Lung microvascular endothelial cell (primary cell): ENCODE measurements at places on chromosomes 6 and 20. TPM values are rescaled to one million over a fixed set of nuclear protein-coding genes. Genes with fewer than 3 reads are reported as not detected.

DNA sequence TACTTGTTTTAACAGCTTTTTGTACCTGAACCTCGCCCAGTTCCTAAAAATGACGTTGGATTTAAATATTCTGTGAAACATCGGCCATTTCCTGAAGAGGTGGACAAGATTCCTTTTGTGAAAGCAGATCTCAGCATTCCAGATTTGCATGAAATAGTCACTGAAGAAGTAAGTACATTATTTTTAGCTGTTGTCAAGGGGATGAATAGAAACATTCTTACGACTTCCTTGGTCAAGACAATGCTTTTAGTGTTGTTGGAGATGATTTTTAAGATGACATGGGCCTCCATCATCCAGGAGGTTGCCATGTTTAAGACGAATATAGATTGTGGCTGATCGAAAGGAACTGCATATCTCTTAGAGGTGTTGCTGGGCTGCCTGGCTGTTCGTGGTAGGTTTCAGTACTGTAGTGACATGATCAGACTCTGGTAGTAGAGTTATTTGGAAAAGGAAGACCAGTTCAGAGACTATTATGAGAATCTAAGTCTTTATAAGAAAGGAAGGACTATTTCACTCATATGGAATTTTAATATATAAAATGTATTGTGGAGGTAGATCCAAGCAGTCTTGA lies 29.9 kb upstream of the ADIG start:
- DNase-seq, result no peak

DNA sequence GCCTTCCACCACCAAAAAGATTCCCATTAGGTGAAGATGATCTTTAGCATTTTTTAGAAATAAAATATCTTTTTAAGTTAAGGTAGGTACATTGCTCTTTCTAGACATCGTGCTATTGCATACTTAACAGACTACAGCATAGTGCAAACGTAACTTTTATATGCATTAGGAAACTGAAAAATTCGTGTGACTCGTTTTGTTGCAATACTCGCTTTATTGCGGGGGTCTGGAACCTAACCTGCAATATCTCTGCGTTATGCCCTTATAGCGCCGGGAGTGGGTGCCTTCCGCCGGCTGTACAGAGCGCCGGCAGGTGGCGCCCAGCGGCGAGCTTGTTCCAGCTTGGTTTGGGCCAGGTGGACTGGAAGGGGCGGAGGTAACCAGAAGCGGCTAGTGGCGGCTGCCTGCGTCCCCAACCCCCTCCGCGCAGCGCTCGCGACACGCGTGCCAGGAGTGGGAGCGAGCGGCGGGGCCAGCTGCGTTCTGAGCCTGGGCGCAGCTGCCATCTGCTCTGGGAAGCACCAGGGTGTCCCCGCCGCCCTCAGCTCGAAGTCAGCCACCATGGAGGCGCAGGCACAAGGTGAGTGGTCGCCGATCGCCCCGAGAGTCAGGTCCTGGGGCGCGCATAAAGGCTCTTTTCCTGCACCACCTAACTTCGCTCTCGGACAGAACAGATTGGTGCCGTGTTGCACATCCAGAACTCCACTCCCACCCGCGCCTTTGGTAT lies at the start of gene TPD52L1:
Gene TPD52L1, plus strand, starts transcription at position 383 of the 727 bp plus-strand sequence. Its CDS starts 179 bp downstream, at position 562.
- peak; percentile 76 for DNase-seq

- no peak for DNase-seq
These were observed 306.3 kb downstream of the LAMA2 start for GRCh38 chr6:129189266-129189665.

DNA sequence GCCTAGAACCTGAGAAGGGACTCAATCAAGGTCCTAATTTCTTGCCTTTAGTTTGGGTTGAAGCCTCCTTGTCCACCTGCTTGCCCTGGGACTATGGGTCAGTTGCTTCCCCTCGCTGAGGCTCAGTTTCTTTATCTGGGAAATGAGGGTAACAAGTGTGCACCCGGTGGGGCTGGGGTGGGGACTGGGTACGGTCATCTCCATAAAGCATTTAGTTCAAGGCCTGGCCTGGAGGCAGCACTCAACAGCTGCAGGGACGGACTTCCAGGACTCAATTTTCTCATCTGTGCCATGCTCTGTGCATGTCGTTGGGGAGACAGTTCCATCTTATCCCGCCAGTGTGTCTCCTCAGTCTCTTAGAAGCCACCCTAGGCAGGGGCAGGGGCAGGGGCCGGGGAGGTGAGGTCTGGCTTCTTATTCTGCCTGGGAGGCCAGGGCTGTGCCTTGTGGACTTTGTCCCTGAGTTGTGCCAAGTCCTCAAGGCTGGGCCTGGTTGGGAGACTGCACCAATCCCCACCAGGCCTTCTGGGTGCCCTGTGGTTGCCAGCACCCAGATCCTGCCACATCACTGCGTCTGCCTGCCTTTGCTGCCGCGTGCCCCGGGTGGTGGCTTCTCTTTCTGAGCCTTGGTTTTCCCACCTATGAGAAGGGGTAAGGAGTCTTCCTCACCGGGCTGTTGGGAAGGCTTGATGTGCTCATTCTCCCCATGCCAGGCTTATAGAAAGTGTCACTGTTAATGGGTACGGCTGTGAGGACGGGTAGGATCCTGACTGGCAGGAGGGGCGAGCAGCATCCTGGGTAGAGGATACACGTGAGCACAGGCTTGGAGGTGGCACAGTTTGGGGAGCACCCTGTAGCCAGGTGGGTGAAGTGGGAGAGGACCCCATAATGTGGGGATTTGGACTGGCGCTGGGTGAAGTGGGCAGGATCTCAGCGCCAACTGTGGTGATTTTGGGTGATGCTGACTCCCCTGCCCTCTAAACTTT lies 8.6 kb downstream of the SRC start:
- DNase-seq, result no peak

GRCh38 chr6:111603040-111603439 lies 2.6 kb downstream of the TRAF3IP2 start:
- peak; percentile 61 for DNase-seq

Gene LRRC73
- under 0.01 TPM in 2 replicates for total RNA-seq

Gene ADGRF4
- not detected in 2 replicates for total RNA-seq

Gene BTNL2
- not detected in 2 replicates for total RNA-seq

DNA sequence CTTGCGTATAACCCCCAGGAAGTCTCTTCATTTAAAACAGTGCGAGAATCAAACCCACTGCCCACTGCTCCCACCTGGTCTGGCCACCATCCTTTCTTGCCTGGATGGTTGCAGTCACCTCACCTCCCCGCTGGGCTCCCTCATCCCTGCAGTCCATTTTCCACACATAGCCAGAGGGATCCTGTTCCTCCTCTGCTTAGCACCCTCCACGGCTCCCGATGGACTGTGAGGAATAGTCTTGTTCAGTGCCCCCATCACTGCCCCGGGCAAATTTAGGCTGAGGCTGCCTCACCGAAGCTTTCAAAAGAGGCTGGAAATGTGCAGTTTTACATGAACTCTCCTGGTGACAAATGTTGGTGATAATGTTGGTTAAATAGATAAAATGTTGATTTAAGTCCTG lies 17.7 kb downstream of the KCNG1 start:
- no peak for DNase-seq

DNA sequence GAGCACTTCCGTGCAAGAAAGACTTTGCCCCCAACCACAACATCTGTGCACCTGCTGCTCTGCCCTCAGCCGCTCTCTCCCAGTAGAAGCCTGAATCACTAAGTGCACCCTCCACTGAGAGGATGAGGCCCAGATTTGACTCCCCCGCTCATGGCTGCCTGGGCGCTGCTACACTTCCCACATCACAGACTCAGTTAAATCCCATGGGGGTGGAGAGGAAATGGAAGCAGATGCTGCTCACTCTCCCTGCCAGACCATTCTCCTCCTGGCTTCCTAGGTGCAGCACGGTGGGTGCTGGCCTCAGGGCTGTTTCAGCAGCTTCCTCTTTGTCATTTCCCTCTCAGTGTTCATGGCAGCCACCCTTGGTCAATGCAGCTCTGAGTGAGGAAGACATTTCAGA lies 4.8 kb downstream of the CST5 start:
- no peak for DNase-seq

GRCh38 chr6:149845549-149845948 lies 18.6 kb downstream of the LRP11 start:
- no peak for DNase-seq

Gene CFAP206
- under 0.01 and 0.22 TPM in 2 replicates for total RNA-seq

DNA sequence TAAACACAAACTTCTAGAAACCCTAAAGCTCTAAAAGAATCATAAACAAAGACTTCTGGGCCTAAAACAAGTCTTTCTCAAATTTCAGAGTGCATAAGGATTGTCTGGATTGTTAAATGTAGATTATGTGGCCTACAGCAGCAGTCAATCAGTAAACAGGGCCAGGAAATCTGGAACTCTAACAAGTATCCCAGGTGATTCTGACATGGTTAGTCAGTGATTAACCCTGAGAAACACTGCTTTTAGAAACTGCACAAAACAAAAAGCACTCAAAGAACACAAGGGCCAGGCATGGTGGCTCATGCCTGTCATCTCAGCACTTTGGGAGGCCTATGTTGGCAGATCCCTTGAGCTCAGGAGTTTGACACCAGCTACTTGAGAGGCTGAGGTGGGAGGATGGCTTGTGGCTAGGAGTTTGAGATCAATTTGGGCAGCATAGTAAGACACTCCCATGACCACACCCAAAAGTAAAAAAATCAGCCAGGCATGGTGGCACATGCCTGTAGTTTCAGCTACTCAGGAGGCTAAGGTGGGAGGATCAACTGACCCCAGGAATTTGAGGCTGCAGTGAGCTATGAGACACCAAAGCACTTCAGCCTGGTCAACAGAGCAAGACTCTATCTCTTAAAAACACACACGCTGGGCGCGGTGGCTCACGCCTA lies 5.9 kb downstream of the MED20 start:
- no peak for DNase-seq

Gene PPIL6
- total RNA-seq, result 0.22 and 0.60 TPM in 2 replicates

Gene WFDC5
- total RNA-seq, result not detected in 2 replicates

DNA sequence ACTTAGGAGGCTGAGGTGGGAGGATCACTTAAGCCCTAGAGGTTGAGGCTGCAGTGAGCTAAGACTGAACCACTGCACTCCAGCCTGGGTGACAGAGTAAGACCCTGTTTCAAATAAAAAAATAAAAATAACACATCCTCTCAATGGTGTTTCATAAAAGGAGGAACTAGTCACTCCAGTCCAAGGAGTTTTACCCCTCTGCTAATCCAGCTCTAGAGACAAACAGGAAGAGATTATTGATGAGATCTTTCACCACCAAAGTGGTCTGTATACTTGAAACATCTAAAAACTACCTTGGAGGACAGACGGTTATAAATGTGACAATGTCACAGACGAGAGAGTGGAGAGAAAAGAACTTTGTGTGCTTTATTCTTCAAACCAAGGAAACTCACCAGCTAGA lies 58.2 kb downstream of the PIGU start:
- DNase-seq, result no peak

GRCh38 chr6:30152910-30153610 lies 8.0 kb downstream of the TRIM10 start:
- DNase-seq, result no peak

- DNase-seq, result no peak
These were observed 34.8 kb upstream of the UST start for GRCh38 chr6:148711833-148712654.

DNA sequence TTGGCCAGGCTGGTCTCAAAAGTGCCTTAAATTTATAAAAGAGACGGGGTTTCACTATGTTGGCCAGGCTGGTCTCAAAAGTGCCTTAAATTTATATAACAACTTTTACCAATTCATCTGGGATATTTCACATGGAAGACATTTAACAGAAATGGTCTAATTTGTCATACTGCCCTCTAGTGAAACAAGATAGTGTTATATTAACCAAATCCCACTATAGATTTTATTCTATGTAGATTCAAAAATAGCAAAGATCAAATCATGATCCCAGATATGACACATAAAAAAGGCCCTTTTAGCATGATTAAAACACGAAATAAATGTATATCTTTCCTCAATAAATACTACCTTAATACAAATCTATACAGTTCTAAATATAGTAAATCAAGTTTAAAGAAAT lies 102.8 kb upstream of the TFAP2D start:
- peak; percentile 3 for DNase-seq

- peak; percentile 85 for DNase-seq
These were observed 103.1 kb downstream of the SULF2 start for GRCh38 chr20:47682028-47682783.

Gene ADTRP
- 0.20 and 0.87 TPM in 2 replicates for total RNA-seq

Gene PACSIN1
- not detected in 2 replicates for total RNA-seq
